Putamen (tissue), 1 donor: ENCODE measurements at places on chromosomes 1 and 21.
A peak's percentile ranks its signal among the peaks of the same experiment; 100 is the strongest.

GRCh38 chr1:234845097-234845660 lies 235.2 kb upstream of the IRF2BP2 start:
- DNase-seq = no peak

GRCh38 chr1:3017440-3018050 lies 3.7 kb upstream of the ACTRT2 start:
- DNase-seq = no peak

GRCh38 chr1:37148663-37149062 lies 114.3 kb upstream of the GRIK3 start:
- no peak for DNase-seq

DNA sequence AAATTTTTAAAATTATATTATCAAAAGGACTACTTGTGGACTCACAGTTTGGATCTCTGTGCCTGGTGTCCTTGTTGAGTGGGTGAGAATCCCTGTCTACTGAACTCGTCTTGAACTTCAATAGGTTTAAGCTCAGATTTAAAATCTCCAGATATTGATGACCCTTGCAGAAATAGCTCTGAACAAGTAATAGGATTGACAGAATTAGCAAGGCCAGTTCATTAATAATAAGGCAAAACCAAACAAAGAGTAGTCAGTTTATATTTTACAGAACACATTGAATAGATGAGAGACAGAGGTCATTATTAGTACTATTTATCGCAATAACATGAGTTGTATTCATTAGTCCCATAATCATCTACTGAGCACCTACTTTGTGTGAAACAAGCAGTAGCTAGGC lies at the start of gene PDC:
TSS of gene PDC (minus strand) at position 101 of the 400 bp plus-strand sequence. CDS start 11,655 bp downstream, outside the sequence.
- no peak for DNase-seq

DNA sequence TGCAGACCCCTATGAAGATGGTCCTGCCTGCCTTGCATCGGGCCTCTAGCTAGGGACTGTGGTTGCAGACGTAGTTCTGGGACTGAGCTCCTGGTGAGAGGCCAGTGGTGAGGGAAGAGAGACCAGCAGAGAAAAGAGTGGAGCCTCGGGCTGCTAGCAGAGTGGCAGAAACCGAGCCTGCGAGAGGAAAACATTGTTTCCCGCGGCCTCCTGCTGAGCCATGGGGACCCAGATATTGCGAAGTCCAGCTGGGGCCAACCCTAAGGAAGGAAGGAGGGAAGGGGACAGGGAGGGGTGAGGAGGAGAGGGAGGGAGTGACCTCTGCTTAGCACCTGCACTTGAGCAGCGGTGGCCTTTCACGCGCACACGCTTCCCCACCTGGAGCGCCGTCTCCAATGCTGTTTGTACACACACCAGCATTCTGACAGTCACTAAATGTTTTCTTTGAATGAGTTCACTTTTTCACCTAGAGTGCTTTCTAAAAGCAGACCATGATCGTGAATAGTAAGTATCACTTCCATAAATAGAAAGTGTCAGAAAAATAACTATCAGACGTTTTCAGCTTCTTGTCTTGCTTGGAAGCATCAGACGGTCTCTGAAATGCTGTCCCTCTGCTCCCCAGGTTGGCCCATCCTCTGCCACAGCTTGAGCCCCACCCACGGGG lies 2.5 kb upstream of the FNDC10 start:
- no peak for DNase-seq

- DNase-seq = no peak
Observed at GRCh38 chr1:6991266-6991665, 206.0 kb downstream of the CAMTA1 start.

DNA sequence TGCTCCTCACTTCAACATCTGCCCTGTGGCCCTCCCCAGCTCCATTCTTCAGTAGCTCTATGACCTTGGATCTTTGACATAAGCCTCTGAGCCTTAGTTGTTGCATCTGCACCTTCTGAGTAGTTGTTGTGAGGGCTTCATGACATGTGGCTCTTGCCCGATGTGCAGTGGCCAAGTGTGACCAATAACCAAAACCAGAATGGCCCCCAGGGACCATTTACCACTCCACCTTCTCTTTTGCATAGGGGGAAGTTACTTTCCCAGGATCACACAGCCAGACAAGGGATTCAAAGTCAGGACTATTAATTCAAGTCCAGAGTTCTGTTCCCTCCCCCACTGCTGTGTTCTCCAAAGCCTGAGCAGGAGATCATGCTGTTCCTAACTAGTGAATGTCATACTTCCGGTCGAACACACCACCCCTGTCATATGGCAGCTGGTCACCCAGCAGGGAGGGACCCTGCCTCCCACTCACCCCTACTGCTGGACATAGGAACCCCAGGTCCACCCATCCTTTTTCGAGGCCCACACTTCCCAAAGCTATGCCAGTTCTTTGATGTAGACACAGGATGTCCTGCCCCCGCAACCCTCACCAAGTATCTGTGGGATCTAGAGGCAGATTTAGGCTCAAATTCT lies 4.0 kb downstream of the FGR start:
- DNase-seq = no peak

GRCh38 chr1:179081687-179082332 lies at the start of gene TOR3A:
Gene TOR3A, plus strand, starts transcription at chr1:179082070. Its CDS starts 59 bp downstream, at chr1:179082129.
- peak; percentile 87 for DNase-seq

GRCh38 chr21:38352536-38353219 lies 95.9 kb downstream of the KCNJ15 start:
- DNase-seq = no peak

DNA sequence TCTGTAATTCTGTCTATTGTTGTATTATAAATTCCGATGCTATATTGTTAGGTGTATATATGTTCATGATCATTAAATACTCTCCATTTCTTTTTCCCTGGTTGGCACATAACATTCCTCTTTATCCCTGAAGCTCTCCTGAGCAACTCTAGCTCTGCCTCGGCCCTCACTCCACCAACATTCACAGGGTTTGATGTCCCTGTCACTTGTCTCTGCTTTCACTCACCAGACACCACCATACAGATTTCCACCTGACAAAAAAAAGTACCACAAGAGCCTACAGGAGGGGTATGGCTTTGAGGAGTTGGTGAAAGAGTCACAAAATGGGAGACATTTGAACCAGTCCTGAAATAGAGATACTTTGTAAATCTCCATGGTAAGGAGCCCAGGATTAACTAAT lies 8.8 kb upstream of the TSPEAR start:
- no peak for DNase-seq

DNA sequence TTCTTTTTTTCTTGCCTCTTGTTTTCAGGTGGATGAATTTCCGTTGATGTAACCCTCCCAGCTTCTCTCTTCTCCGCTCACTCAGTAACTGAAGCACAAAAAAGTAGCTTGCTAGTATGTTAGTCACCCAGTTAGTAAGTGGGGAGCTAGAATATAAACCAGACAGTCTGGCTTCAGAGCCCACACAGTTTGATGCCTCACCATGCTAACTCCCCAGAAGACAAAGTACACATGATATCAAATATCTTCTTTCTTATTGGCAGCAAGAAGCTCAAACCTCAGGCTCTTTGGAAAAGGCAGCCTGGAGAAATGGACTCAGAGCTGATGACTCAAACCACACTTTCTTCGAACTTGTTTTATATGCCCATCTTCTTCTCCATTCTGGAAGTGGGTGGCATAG lies 187.5 kb upstream of the PLXNA2 start:
- no peak for DNase-seq

DNA sequence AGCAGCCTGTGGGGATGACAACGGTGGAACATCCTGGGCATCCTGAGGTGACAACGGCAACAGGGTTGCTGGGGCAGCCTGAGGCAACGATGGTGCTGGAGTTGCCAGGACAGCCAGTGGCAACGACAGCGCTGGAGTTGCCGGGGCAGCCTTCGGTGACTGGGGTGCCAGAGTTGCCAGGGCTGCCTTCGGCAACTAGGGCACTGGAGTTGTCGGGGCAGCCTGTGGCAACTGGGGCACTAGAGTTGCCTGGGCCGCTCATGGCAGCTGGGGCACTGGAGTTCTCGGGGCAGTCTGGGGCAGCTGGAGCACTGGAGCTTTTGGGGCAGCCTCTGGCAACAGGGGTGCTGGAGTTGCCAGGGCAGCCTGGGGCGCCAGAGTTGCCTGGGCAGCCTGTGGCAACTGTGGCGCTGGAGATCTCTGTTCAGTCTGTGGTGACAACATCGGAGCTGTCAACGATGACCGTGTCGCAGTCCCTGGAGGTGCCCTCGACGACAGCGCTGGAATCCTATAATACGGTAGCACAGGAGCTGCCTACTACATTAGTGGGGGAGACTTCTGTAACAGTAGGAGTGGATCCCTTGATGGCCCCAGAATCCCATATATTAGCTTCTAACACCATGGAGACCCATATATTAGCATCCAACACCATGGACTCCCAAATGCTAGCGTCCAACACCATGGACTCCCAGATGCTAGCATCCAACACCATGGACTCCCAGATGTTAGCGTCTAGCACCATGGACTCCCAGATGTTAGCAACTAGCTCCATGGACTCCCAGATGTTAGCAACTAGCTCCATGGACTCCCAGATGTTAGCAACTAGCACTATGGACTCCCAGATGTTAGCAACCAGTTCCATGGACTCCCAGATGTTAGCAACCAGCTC lies 8.2 kb downstream of the SON start:
- no peak for DNase-seq

GRCh38 chr1:56719171-56719570 lies 74.1 kb downstream of the PRKAA2 start:
- DNase-seq = no peak

DNA sequence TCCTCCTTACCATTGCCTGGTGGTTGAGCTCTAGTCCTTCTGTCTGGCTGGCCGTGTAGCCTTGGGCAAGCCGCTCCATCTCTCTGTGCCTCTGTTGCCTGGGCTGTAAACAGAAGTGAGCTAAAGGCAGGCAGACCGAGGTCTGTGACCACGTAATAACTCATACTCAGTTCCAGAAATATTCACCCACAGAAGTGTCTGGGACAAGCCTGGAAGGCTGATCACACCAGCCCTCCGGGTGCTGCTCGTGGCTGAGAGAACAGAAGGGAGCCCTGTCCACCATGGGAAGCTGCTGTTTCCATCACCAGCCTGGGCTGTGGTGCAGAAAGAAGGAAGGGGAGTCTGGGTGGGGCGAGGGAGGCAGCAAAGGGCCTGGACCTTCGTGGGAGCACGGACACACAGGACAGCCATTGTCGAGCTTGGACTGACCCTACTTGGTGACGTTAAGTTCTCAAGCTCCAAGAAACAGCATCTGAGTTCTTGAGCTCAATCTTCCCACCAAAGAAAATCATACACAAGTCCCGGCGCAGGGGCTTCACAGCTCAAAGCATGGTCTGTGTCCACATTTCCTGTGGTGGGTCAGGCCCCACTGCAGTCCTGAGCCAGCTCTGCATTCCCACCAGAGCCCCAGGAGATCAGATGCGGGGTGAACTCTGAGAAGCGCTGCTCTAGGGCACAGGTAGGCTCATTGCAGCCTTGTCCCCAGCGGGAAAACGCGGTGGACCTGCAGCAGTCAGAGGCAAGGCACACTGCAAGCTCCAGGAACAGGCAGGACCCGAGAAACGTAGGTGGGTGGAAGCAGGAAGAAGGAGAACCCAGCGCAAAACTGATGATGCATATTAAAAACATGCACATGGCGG lies 61.8 kb downstream of the RUNX3 start:
- no peak for DNase-seq

DNA sequence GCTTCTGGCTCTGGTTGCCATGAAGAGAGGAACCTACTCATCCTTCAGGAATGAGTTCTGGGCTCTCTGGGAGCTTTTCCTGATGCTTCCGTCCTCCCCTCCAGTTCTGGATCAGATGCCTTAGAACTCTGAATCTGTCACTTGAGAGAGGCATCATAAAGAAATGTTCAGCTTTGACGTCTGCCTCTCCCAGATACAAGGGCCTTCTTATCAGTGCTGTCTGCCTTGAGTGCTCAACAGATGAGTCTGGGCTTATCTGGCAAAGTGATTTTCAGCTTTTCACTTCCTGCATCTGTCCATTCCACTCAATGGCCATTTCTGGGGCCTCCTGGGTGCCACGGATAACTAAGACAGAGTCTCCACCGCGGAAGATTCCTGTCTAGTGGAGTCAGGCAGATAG lies 12.3 kb upstream of the OTUD3 start:
- no peak for DNase-seq

DNA sequence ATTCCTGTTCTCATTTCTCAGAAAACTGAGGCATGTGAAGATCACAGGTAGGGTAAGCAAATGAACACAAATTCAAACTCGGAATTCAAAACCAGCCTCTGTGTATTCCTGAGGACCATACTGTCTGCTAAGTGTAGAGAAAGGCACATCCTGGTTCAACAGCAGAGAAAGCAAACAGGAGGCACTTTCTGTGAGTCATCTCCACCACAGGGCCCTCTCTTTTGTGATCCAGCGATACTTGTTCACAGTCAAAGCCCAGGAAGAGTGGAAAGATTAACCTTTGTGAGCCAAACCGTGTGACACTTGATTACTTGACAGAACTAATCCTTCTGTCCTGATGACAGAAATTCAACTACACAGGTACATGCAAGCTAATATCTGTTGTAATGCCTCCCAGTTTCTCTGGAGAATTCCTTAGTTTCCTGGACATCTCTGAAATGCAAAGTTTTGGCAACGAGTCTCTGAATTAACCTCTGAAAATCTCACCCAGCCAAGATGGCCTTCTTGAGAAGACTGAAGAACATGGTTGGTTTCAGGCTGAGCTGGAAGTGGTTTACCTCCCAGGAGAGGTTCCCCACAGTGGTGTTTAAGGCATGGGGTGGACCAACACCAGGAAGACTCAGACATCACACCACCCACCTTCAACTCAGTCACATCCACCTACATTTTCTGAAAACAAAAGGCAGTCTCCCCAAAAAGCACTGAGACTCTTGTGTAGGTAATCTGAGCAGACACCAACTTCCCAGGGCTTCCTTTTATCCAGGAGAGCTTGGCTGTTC lies 98.2 kb upstream of the ERG start:
- DNase-seq = no peak

DNA sequence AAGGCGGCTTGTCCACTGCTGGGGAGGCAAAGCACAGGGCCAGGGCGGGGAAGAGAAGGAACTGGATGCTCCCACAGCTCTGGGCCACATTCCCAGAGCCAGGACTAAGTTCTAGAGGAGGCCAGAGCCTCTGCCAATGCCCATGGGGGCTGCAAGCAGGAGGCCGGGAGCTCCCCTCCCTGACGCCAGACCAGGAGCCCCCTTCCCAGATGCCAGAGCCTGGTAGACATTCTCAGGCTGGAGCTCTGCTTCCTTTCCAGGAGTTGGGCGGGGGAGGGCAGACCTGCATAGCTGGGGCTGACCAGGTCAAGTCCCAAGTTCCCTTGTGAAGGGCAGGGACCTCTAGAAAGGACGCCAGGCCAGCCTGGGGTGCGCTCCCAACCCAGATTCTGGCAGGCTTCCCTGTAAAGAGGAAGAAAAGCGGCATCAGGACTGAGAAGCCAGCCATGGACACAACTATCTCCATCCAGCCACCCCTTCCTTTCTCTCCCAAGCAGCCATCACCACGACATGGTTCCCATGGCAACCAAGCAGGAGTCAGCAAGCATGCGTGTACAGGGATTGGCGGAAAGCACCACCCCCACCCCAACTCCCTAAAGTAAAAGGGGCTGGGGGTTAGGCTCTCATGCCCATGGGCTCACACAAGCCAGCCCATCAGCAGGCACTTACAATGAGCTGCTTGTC lies 13.4 kb downstream of the KIF21B start:
- no peak for DNase-seq

- no peak for DNase-seq
Observed at GRCh38 chr1:91428182-91428798, 23.7 kb upstream of the HFM1 start.
